ENCODE measurements at places on chromosomes 12 and 14.

DNA sequence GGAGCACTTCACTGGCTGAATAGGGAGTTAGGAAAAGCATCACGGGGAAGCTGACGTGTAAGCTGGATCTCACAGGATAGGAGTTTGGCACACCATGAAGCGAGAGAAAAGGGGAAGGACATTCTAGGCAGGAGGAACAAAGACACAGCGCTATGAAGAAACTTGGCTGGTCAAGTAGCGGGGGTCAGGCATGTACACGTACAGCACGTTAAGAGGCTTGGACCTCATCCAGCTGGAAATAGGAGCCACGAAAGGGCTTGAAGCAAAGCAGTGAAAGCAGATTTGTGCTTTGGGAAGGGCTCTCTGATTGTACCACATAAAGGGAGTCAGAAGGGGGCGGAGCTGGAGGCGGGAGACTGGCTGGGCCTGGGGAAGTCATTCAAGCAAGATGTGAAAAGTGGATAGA, 19.6 kb upstream of the GALNT8 start:
- no peak for DNase-seq

GRCh38 chr12:14714437-14714836, 18.0 kb upstream of the GUCY2C start:
- no peak for DNase-seq

DNA sequence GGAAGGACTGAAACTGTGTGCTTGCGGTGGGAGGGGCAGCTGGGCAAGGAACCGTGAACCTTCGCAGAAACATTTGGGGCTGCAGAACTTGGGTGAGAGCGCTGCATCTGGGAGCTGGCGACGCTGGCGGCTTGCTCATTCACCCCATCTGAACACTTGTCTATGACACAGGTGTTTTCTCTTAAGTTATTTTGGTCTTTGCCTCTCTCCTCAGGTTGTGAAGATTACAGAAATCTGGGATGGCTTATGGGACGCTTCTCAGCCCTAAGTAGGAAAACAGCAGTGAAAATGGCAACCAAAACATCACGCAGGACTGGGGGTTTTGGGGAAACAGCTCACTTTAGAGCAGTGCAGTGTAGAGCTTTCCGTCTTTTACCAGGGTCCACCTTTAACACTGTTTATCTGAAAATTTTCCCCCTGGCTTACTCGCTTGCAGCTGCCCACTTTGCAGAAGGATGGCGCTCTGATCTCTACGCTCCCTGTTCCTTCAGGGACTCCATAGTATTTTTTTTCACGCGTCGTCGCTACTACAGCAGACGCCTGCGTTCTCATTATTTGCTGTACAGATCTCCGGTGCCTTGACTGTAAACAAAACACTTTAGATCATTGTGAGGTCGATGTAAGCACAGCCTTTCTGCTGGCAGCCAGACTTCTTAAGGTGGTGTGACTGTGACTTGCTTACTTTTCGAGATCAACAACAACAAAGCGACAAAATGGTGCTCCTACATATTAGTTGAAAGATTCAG, 2.7 kb upstream of the CDKN1B start:
- no peak for DNase-seq

DNA sequence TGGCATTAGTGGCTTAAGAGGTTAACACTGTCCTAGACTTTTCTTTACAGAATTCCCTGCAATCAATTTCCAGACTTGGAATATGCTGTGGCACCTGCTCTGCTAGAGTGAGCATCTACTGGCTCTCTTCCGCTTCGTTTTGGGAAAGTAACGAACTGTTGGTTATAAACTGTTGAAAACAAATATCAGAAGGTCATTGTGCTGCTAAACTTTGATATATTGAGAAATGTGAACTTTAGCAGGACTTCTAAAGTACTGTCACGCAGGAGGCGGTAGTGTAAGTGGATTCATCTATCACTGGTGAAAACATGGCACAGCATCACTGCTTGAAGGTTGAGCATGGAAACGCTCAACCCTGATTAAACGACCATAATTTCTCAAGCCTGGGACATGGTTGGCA, 348.9 kb downstream of the FLRT2 start:
- DNase-seq, result no peak

DNA sequence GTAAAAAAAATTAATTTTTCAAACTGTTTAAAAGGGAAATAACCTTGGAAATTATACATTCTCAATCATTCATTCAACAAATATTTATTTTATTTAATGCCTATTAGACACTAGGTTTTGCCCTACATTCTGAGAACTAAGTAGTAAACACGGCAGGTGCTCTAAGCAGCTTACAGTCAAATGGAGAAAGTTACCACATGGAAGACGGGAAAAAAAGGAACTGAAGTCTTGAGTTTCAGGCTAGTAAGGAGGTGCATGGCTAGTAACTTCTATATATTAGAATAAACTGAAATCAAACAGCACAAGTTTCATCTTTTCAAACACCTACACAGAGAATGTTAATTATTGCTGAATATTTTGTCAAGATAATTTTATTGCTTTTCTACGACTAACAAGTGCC, 52.9 kb downstream of the C12orf42 start:
- no peak for DNase-seq

DNA sequence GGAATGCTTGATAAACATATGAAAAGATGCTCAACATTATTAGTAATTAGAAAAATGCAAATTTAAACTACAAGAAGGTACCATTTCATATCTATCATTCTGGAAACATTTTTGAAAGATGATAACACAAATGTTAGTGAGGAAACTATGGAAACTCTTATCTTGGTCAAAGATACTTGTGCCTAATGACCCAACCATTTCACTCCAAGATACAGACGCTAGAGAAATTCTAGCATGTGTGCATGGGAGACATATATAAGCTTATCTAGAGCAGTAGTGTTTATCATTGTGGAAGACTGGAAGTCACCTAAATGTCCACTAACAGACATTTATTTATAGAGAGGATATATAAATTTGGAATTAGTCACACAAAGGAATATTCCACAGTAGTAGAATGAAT, 143.1 kb upstream of the HMGA2 start:
- no peak for DNase-seq

DNA sequence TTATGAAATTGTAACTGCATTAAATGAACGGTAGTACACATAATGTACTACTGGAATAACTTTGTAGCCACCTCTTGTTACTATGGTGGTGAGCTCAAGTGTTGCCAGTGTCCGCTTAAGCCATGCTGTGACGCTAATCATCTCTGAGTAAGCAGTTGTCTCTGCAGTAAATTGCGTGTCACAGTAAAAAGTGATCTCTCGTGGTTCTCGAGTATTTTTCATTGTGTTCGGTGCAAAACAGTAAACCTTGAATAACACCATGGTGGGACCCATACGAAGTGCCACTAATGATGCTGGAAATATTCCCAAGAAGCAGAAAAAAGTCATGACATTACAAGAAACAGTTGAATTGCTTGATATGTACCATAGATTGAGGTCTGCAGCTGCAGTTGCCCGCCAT, 524.8 kb downstream of the SOX5 start:
- DNase-seq, result no peak

DNA sequence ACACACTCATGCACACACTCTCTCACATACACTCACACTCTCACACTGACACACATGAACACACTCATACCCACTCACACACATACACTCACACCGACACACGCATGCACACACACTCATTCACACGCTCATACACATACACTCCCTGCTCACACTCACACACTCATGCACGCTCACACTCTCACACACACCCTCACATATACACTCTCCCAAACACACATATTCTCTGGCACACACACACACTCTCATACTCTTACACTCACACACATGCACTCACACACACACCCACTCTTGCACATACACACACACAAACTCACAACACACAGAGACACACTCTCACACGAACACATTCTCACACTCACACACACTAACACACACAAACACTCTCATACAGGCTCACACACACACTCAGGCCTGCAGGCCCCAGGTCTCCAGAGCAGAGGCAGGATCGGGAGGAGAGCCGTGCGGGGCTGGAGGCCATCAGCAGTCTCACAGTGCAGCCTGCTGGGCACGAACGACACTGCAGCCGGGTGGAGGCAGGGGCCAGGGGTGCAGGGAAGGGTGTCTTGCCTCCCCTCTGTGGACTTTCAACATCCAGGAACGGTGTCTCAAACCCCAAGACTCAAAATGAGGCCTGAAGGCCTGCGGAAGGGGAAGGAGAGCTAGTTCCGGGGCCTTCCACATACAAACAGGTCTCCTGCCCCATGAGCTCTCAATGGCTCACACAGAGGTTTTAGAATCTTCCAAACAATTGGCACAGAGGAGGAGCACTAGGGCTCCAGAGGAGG, 148.7 kb downstream of the ANO2 start:
- peak; percentile 22 for DNase-seq

- DNase-seq, result no peak
Observed at GRCh38 chr12:67998379-67998778, 9.1 kb downstream of the IFNG-AS1 start.

DNA sequence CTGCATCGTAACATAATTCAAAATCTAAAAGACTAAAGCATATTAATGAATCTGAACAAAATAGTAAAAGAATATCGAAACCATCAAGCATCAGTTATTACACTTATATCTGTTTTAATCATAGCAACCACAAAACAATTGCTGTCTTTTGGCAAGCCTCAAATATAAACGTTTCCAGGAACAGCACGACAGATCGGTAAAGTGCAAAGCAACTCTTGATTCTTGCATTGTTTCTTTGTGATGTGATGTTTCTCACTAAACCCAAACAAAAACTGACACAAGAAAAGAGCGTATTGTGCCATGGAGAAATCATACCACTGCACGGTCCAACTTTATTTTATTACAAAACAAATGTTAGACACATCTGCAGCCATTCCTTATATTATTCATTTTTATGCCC, 9.2 kb upstream of the MYF6 start:
- peak; percentile 22 for DNase-seq

GRCh38 chr14:30756594-30756993, 117.8 kb upstream of the COCH start:
- no peak for DNase-seq

DNA sequence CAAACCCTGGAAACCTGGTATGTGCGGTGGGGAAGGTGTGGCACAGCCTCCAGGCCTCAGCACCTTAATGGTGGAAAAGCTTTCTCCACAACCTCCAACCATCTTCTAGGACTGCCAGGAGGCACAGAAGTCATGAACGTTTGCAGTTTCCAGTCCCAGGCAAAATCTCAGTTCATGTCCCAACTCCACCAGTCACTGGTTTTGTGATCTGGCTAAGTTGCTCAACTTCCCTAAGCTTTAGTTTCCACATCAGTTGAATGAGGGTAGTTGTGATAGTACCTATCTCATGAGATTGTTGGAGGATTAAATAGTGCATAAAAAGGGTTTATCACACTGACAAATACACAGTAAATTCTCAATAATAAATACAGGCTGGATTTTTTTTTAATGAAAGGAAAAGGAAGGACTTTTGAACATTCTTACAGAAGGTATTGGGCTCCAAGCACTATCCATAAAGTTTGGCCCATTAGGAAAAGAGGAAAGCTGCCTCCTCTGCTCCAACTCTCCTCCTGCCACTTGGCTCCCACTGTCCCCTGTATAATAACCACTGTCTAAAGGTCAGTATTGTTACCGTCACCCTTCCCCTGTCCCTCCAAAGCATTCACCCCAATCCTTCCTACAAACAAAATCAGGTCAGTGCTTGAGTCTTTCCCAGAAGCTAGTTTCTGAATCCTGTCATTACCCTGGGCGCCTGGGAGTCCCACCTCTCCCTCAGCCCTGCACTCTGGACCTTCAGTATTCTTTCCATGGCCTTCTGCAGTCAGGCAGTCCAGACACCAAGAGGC, 6.3 kb downstream of the PCK2 start:
- DNase-seq, result no peak

DNA sequence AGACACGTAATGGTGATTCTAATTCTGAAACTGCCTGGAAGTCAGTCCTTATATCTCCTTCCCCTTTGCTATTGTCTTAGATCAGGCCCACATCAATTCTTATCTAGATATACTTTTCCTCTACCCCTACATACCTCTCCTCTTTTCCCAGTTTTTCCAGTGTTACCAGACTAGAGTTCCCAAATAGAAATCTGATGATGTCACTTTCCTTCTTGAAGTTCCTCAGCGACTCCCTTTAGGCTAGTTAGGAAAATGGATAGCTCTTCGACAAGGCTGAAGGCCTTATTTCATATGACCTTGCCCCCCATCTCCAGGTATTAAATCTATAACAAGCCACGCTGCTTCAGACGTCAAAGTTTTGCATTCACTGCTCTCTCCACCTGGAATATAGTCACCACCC, 201.1 kb upstream of the ATP2B1 start:
- no peak for DNase-seq

GRCh38 chr14:68306934-68307789, 485.7 kb downstream of the ZFP36L1 start:
- peak; percentile 40 for DNase-seq

- DNase-seq, result no peak
Observed at GRCh38 chr12:112939761-112940381, 1.6 kb downstream of the OAS3 start.

DNA sequence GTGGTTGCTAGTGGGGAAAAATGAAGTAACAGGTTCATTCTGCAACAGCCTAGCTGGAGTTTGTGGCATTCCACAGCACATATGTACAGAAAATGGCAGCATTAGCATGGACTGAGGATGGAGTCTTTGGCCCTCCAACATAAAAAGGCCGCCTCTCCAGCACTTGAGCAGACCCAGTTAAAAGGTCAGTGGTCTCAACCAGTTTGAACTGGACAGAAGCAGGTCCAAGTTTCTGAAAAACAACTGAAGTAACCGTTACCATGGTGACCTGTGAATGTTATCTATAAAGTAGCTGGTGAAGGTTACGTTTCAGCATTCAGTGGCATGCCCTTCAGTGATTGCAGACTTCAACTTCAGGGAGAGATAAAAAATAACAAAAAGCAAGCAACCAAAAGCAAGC, 34.1 kb upstream of the OR10AD1 start:
- DNase-seq, result no peak

- peak; percentile 87 for DNase-seq
Observed at GRCh38 chr12:127811988-127812387, 455.0 kb upstream of the TMEM132C start.

DNA sequence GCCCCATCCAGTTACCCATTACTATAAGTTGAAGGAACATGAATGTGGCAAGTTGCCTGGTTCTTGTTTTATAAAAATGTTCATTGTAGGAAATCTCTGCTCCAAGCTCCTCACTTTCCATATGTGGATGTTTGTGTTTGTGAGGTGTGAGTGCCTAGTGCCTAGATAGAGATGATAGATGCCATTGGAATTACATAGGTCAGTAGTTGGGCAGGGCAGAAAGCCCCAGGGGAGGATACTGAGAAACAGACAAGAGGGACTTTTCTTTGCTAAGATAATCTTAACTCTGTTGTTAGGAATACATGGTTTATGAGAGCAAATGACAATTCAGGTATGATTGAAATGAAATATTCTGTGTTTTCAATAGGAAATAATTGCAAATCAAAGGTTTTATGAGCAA, 226.3 kb upstream of the GRIP1 start:
- DNase-seq, result no peak

- no peak for DNase-seq
Observed at GRCh38 chr12:2346416-2346815, 293.6 kb downstream of the CACNA1C start.

DNA sequence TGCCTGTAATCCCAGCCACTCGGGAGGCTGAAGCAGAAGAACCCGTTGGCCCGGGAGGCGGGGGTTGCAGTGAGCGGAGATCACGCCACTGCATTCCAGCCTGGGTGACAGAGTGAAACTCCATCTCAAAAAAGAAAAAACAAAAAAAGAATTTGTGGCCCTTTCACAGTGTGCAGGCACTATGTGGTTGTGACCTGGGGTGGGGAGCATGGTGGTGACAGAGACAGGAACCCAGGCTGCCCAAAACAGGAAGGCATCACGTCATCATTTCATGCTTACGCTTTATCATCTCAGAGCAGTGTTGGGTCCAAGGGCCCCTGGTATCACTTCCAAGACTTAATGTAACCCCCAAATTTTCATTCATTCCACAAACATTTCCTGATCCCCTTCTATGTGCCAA, 175.7 kb upstream of the GSC start:
- DNase-seq, result no peak

Measured in AG10803 (cell line).